ENCODE measurements at places on chromosomes 2 and 18.

- DNase-seq, result no peak
Measured at GRCh38 chr2:182366628-182367027, 60.2 kb downstream of the PDE1A start.

GRCh38 chr2:126527836-126528490, 128.0 kb upstream of the GYPC start:
- peak; percentile 78 for DNase-seq

GRCh38 chr2:63050334-63051041, at the start of gene OTX1:
Gene OTX1 (plus strand): TSS chr2:63050830. CDS start chr2:63052991, 2,161 bp downstream.
- DNase-seq, result peak; percentile 92

DNA sequence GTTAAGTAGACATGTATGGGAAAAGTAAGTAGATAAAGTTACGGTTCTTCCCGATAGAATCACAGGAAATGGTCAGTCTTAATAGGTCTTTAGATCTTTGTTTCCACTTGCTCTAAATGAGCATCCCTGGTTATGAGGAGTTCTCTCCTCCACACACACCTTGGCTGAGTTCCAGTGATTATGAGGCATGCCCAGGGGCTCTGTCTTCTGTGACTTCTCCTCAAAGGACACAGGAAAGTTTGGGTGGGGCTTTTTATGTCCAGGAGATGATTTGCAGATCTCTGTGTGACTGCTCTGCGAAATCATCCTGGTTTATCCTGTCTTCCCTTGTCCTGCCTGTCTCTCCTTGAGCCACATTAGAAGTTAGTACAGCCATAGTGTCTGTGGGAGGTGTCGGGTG, 83.9 kb upstream of the EML6 start:
- DNase-seq, result no peak

DNA sequence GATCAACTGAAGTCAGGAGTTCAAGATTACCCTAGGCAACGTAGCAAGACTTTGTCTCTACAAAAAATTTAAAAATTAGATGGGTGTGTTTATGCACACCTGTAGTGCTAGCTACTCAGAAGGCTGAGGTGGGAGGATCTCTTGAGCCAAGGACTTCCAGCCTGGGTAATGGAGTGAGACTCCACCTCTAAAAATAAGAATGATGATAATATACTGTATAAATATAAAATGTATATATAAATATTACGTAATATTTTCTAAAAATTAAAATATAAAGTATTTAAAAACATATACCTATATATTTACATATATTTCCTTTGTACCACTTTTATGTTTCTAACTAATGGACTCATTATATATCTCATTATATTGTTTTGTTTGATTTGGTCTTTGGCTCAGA, 409.5 kb upstream of the REG3G start:
- no peak for DNase-seq

GRCh38 chr2:53095227-53095626, 672.4 kb upstream of the CHAC2 start:
- no peak for DNase-seq

GRCh38 chr2:176126929-176127773, 2.4 kb upstream of the HOXD8 start:
- peak; percentile 81 for DNase-seq

GRCh38 chr18:49170925-49171505, 220.2 kb upstream of the SMAD7 start:
- no peak for DNase-seq

GRCh38 chr2:136310005-136310495, 192.1 kb upstream of the CXCR4 start:
- no peak for DNase-seq

DNA sequence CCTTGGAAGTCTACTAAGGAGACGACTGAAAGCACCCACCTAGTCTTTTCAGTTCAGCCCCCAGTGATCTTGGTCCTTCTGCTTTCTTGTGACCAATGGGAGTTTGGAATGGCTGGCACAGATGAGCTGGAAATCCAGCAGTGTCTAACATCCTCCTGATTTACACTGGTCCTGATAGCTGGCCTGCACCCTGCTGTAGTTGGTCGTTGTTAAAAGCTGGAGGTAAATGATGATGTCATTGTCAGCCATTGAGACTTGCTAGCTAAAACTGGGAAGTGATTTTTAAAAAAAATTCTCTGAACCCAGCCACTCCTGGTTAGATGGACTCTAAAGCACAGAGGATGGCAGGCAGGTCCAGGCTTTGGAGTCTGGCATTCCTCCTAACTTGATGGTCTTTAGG, 19.3 kb downstream of the CCT7 start:
- no peak for DNase-seq

- DNase-seq, result no peak
Measured at GRCh38 chr2:203582468-203582867, 47.4 kb upstream of the RAPH1 start.

DNA sequence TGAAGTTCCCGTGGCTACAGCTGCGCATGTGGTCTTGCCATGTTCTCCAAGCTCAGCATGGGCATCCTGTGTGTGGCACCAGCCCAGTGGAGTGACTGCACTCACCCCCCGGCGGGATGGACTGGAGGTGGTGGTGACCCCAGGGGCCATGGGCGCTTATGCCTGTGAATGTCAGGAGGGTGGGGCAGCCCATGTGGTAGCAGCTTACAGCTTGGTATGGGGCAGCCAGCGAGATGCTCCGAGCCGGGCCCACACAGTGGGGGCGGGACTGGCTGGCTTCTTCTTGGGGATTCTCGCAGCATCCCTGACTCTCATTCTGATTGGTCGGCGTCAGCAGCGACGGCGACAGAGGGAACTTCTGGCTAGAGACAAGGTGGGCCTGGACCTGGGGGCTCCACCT, 25.6 kb downstream of the SEMA4F start:
- DNase-seq, result no peak

GRCh38 chr18:65227970-65228369, 522.8 kb upstream of the CDH7 start:
- no peak for DNase-seq

DNA sequence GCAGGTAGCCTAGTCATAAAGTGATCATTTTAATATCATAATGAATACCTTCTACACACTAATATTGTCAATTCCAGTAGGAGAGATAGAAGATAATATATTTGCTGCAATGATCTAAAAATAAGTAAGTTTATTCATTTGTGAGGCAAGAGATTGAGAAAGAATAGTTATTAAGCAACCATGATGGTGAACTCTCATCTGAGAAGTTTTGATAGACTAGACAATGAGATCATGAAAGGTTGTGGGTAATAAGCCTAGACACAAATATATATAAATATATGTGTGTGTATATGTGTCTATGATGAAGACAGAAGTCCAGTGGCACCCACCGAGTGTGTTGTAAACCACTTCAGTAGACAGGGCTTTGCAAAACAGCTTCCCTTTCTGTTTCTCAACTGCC, 181.0 kb upstream of the CHST9 start:
- DNase-seq, result no peak

DNA sequence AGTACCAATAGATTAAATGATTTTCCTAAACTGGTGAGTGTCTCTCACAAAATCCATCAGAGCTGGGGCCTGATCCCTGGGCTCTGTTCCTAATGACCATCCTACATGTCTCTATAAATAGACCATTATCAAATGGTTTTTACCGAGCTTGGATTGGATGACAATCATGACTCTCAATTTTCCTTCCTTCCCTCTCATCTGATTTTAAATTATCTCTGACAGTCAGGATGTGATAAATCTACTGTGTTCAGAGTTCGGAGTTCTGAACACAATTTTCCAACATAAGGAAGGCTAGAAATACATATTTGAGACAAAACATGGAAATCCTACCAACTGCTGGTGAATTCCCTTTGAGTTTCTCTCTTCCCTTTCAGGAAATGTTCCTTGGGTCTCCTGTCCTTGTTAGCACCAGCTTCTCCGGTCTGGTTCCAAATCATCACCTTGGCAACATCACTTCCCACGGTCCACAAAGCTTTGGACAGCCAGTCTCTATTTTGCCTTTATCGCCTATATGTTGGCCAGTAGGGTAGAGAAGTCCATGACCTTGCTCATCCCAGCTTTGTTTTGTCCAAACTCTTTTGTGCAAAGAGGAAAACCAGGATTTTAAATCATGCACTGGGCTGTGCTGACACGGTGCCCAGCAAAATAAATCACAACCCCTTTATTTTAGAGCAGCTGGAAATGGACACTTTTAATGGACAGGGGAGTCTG, 139.6 kb upstream of the ITGA6 start:
- DNase-seq, result no peak

DNA sequence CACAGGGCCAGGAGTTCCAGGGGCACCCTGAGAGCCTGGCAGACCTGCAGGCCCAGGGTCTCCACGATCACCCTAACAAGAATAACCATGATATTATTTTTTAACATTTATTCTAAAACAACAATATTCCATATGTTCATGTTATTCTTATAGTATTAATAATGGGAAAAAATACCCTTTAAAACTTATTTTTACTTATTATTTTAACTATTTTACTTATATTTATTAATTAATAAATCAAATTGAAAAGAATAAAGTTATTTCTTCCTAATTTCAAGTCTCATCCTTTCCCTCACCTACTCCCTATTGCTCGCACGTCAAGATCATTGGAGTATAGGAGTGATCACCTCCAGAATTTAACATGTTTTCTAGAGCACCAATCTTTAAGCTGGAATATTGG, 71.7 kb downstream of the COL3A1 start:
- no peak for DNase-seq

- DNase-seq, result peak; percentile 26
Measured at GRCh38 chr2:49687918-49688317, 533.6 kb upstream of the FSHR start.

DNA sequence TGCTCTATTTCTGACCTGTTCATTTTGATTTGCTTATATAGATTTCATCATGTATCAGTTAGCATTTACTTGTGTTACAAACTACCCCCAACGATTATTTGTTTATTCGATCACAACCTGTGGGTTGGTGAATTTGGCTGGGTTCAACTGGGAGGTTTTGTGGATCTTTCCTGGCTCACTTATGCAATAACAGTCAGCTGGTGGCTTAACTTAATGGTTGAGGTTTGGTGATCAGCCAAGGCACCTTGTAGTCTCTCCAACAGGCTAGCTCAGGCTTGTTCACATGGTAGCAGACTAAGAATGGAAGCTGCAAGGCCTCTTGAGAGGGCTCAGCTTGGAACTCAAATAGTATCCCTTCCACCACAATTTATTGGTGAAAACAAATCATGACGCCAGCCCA, 5.4 kb upstream of the PUM2 start:
- no peak for DNase-seq

DNA sequence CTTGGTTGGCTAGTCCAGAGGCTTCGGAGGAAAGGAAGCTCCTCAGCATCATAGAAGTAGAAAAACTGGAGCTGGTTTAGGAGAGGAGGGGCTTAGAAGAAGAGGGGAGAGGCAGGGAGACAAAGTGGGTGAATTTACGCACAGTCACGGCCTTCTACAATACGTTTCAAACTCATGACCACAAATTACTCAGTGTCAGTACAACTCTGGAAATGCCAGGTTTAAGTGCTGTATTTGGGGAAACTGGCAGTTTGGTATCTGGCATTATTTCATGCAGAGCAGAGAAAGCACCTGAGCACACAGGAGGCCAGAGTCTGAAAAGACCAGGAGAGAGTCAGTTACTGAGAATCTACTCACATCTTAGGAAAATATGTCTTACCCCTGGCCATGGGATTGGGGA, 55.4 kb downstream of the XRCC5 start:
- no peak for DNase-seq

DNA sequence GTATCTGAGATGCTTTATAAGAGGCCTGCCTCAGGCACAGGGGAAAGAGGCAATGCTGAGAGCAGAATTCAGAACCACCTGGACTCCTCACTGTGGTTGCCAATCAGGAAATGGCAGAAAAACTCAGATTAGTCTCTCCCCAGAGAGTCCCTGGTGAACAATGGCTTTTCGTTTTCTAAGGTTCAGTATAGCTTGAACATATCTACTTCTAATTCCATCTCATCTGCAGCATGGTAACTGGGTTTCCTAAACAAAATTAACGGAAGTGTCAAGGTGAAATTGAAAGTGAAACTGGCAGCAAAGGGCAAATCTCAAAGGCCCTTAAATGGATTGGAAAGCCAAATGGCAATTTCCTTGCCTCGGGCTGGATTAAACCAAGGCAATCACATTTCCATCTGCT, 480.2 kb upstream of the ACVR2A start:
- peak; percentile 40 for DNase-seq

DNA sequence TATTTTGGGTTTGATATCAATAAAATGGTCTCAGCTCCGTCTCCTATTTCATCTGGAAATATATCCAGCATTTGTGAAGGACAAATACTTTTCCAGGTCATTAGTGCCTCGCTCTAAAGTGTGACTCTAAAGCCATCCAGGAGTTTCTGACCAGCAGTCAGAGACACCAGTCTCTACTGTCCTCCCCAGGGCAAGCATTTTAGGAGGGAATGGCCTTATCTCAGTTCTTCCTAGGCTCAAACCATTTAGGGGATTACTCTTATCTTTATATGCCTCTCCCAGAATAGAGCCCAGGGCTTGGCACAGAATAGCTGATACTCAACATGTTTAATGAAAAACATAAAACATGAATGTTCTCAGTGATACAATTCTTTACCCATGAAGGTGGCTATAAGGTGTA, 187.6 kb downstream of the NAPG start:
- no peak for DNase-seq

GRCh38 chr2:149021761-149022160, 16.7 kb upstream of the LYPD6B start:
- no peak for DNase-seq

GRCh38 chr2:71068218-71069035, at the start of gene NAGK:
Gene NAGK (plus strand): TSS chr2:71068648. CDS start chr2:71068684, 36 bp downstream.
- peak; percentile 98 for DNase-seq

DNA sequence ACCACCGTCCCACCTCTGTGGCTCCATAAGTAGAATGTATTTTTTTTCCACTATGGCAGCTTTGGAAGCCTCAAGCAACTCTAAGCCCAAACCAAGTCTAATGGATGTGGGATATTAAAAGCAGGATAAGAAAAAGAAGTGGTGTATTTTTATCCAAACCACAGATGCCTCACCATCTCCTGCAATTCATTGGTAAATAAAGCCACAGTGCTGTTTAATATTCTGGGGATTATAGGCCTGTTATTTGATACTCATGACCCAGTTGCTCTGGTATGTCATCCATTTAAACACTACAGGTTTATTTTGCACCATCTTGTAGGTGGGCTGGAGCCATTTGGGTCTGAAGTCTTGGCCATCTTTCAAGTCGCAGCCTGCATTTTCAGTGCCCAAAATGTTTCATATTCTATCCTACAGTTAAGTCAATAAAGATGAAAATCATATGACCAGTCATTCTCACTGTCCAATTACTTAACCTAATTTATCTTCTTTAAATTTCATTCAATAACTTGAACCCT, 279.5 kb upstream of the EPHA4 start:
- DNase-seq, result peak; percentile 4

GRCh38 chr2:237896956-237897355, 37.5 kb downstream of the RAMP1 start:
- no peak for DNase-seq

DNA sequence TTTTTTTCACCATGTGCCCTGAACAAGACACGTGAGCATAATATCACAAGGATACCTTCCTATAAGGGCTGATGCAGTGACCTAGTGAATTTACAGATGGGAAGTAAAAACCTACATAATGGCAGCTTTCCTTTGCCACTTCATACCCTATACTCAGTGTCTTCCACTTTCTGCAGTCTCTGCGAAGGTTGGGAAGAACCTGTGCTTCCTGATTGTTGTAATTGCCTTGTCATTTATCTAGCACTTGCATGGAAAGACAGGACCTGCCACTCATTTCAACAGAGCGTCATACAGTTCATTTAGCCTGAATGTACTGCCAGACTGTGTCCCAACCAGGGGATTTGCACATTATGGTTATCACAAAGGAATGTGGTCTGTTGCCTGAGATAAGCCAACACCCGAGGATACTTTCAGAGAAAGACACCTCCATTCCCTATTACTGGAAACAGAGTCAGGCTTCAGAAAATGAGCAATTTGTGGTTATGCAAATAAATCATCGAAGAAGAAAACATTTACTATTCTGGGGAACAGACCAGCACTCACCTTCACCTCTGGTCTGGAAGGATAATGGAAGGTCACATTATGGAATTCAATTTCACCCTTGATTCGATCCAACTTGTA, 55.0 kb downstream of the ABCB11 start:
- peak; percentile 23 for DNase-seq

Data from NCI-H82 (cell line).